ENCODE measurements at places on chromosomes 7 and 10.

DNA sequence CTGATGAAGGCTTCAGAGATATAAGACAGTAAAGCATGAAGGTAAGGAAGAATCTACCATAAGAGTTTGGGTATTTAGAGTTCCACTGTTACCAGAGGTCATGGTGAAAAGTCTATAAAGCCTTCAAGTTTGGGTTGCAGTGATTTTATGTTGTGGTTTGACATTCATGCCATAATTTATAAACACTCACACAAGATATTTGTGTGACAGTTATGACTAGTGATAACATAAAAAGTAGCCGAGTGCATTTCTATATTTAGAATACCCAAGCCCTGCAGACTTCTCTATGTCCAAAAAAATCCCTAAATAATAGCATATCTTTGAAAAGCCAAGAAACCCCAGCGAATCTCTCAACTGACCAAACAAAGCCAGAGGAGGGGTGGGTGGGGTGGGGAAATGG is 229.9 kb downstream of the CXCL12 start:
- DNase-seq: no peak

DNA sequence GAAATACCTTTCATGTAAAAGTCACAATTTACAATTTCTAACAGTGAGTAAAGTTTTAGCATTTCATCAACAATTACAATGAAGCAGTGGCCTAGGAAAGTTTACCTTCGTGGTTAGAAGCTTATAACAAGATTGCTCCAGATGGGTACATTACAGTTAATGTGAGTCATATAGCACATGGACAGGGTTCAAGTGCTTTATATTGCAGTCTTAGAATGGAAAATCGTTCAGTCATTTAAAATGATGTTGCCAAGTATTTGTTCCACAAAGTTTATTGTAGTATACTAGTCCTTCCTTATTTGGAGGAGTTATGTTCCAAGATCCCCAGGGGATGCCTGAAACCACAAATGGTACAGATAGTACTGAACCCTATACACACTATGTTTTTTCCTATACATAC is 174.6 kb upstream of the TARP start:
- DNase-seq: no peak

- DNase-seq: no peak
These were observed 224.3 kb upstream of the PHYHIPL start for GRCh38 chr10:58952162-58952601.

- no peak for DNase-seq
These were observed 242.9 kb upstream of the CXCL12 start for GRCh38 chr10:44627591-44628354.

DNA sequence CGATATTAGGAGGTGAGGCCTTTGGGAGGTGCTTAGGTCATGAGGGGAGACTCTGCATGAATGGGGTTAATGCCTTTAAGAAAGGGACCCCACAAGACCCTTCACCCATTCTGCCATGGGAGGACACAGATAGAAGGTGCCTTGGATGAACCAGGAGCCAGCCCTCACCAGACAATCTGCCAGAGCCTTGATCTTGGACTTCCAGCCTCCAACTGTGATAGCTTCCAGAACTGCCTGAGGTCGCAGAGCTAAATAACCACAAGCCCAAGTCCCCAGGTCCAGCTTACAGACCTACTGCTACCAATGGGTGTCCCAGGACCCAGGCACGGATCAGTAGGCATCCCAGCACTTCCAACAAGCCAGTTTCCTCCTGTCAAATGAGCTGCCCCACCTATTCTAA is 37.5 kb downstream of the TNS3 start:
- DNase-seq: no peak

- no peak for DNase-seq
These were observed 863 bp downstream of the ST8SIA6 start for GRCh38 chr10:17453373-17454091.

GRCh38 chr7:127758845-127759244 is 106.9 kb downstream of the SND1 start:
- DNase-seq: no peak

- DNase-seq: no peak
These were observed 102.1 kb upstream of the ANLN start for GRCh38 chr7:36287371-36288241.

GRCh38 chr10:104488439-104488832 is 134.8 kb downstream of the CFAP58 start:
- no peak for DNase-seq

GRCh38 chr7:41777894-41778596 is 75.2 kb upstream of the INHBA start:
- no peak for DNase-seq

DNA sequence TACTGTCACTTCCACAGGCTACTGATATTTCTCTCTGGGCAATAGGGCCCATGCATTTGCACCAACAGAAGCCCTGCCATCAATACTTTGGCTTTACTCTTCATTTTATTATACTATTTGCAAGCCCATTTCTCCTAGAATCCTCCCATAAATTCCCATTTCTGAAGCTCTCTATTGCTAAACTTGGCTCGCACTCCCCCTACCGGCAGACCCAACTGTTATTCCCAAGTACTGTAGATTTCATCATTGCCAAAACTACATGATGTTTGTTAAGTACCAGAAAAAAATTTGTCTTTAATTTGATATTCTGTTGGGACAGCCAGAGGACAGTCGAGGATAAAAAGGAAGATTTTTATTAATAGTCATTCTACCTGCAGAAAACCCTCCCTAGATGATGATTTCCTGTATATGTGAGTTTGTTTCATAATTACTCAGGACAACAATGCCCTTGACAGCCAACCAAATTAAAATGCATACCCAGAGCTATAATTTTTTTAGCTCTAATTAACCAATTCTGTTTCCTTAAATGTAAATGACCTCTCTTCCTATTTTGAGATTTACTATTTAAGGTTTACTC is 298.6 kb downstream of the REEP3 start:
- DNase-seq: peak; percentile 19

DNA sequence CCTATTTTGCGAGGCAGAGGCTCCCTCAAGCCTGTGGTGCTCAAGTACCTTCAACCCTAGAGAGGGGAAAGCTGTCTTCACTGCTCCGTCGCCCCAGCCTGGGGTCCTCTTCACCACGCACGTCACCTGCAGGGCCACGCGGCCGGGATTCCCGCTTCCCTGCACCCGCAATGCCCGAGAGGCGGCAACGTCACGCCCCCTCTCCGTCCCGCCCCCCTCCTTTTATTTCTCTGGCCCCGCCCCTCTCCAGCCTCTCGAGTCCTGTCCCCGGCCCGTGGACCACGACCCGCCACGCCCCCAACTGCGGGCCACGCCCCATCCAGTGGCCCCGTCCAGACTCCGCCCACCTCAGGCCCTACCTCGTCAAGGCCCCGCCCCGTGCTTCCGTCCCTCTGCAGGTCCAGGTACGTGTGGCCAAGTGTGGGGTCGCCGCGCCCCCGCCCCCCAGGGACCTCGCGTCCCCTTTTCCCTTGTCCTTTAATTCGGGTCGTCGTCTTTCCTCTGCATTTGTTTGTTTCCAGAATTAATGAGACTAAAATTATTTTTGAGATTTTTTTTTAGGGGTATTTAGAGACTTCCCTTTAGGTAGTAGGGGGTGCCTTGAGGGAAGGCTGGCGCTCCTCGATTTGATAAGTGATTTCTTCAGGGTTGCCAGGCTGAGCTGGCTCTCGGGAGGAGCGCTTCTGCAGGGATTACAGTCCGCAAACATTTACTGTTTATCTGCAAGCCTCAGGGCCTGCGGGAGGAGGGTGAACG is 69.8 kb upstream of the BAIAP2L1 start:
- no peak for DNase-seq

DNA sequence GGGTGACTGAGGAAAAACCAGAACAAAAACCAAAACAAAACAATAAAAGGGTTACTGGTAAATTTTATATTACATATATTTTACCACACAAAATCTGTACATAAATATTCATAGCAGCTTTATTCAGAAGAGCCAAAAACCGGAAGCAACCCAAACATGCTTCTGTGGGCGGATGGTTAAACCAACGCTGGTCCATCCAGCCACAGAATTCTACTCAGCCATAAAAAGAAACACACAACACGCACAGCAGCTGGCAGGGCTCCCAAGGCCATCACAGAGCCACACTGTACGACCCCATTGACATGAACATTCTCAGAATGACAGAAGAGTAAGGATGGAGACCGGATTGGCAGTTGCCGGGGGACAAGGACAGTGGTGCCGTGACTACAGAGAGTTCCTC is 83.6 kb downstream of the PROSER2 start:
- DNase-seq: no peak

DNA sequence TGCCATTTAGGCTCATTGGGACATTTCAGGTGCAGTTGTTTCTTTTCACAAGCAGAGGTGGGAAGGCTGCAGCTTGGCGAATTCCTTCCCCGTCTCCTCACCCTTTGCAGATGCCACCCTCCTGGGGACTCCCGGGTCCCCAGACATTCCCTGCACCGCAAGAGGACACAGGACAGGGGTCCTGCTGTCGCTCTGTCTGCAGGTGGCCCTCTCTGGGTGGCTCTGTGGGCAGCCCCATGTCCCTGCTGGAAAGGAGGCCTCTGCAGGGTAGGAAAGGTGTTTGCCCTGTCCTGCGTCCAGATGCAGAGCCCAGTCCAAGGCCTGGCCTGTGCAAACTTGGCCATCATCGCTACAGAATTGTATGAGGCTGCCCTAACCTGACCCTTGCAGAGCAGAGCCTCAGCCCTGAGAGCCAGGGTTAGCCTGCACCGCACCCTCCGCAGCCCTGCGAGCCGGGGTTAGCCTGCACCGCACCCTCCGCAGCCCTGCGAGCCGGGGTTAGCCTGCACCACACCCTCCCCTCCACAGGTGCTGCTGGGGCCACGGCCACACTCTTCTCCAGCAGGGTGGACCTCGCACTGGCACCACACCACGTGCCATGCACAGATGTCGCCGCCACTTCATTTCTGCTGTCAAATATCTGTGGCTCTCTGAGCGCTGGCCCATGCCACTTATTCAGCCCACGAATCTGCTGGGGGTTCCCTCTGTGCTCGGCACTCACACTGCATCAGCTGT is 61.0 kb downstream of the CFAP46 start:
- DNase-seq: no peak

DNA sequence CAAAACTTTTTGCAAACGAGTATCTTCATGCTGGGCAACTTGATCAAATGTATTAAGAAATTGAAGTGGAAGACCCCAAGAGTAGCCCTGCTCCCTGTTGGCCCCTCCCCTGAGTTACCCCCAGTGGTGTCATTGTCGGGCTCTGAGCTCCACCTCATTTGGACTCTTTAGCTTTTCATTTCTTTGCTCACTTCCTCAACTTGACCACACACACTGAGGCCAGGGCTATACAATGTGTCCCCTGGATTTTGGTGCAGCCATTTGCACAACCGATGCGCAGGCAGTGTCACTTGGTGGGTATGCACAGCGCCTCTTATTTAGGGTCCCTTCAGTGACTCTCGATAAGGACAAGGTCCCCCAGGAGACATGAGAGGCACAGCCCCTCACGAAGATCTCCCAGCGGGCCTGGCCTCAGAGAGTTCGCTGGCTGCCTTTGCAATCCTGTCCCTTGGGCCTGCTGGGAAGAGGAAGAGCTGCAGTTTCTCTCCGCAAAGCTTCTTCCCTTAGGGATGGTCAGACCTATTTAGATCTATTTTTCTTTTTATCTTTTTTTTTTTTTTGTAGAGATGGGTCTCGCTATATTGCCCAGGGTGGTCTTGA is 2.5 kb upstream of the MUC3A start:
- DNase-seq: no peak

DNA sequence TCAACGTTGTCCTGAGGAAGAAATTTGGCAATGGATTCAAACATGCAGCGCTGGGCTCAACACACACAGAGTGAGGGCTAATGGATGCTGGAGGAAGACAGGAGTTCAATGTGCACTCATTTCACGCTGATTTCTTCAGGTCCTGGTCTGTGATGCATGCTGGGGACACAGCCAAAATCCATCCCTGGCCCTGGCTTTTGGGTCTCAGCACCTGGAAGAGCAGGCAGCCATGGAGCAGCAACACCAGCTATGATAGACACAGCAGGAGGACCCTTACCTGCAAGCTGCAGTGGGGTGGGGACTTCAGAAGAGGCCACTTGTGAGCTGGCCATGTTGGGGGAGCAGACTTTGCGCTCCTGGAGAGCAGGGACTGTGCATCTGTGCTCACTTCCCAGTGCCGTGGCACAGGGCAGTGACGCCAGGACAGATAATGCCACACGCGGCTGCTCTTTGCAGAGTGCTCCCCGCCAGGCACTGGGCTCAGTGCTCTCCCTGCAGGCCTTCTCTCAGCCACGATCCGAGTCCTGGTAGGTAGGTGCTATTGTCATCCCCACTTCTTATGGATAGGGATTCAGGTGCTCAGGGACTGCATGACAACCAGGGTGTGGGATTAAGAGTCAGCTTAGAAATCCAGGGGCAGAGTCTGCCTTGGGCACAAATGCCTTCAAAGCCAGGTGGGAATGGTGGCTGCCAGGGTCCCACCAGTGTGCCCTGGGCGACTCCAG is 138.8 kb upstream of the UNC5B start:
- no peak for DNase-seq

DNA sequence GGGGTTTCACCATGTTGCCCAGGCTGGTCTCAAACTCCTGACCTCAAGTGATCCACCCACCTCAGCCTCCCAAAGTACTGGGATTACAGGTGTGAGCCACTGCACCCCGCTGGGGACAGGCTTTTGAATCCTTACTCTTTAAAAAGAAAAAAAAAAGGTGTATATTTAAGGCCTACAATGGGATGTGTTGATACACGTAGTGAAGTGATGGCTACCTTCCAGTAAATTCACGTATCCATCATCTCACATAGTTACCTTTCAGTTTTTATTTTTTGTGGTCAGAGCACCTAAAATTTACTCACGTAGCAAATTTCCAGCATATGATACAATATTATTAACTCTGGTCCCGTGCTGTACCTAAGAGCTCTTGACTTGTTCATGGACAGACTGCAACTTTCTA is 119.5 kb upstream of the INSYN2A start:
- no peak for DNase-seq
